ENCODE measurements at places on chromosomes 7 and 10.

DNA sequence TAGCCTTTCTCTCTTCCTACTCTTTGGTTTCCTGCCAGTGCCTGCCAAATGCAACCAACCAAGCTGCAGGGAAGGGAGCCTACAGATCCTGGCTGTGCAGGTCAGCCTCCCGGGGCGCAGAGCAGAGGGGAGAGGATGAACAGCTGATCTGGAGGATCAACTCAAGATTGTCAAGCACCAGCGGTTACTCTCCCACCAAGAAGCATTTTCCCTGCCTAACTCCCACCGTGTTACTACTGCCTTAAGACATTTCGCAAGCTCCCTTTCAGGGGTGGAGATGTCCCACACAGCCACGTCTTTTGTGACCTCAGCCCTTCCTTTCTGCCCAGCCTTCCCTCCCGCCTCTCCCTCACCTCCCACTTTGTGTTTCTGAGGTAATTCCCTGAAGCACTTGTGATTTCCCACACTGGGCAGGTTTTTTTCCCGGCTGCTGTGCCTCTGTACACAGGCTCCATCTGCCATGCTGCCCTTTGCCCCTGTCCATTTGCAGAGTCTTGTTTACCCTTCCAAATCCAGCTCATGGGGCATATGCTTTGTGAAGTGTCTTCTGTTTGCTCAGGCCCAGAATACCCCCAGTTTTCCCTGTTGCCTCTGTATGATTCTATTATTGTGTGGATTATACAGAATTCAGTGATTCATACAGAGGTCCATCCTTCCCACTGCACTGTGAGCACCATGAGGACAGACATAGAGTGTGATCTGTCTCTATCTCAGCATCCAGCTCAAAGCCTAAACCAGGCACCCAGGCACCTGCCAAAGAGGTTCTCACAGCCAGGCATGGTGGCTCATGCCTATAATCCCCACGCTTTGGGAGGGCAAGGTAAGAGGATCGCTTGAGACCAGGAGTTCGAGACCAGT, 40.9 kb upstream of the PAPSS2 start:
- DNase-seq, result no peak

GRCh38 chr10:34475274-34475646, 339.8 kb downstream of the PARD3 start:
- DNase-seq, result no peak

GRCh38 chr7:29457565-29458011, 106.0 kb upstream of the PRR15 start:
- DNase-seq, result peak; percentile 33

DNA sequence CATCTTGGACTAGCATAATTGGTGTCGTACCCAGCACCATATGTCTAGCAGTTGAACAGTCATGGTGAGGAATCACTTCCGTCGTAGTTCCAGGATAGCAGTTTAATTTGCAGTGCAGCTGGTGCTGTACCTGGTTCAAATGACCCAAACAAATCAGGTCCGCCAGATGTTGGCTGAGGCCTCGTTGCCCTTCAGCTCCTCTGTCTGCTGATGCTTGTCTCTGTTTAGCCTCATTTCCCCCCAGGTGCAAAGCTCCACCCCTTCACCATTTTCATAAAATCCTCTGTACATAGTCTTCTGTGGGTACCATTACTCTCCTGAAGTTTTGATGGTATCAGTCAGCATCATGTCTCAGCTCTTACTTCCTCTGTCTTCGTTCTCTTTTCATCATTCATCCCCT, 35.1 kb downstream of the UMAD1 start:
- DNase-seq, result no peak

DNA sequence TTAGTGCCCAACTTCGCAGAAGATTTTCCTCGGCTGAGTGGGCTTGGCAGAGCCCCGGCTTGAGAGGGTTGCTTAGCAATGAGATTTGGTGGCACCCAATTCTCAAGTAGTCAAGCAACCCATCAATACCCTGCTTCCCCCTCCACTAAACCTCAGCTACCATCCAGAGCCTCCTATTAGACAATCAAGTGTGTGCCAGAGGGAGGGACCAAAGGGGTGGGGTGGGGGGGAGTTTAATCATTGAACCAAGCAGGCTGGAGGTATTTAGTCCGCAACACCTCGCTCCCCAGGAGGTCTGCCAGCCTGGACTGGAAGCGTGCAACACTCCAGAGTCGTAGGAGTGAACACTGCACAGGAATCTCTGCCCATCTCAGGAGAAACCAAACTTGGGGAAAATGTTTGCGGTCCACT, at the start of gene HKDC1:
Gene HKDC1 (plus strand): TSS at position 292 of the 411 bp plus-strand sequence. CDS start 104 bp downstream, at position 396.
- no peak for DNase-seq

- no peak for DNase-seq
These were observed 20.1 kb upstream of the COL13A1 start for GRCh38 chr10:69781576-69781975.

GRCh38 chr10:62323751-62324150, 50.4 kb upstream of the ZNF365 start:
- DNase-seq, result no peak

- no peak for DNase-seq
These were observed 83.1 kb upstream of the HABP2 start for GRCh38 chr10:113469796-113470195.

DNA sequence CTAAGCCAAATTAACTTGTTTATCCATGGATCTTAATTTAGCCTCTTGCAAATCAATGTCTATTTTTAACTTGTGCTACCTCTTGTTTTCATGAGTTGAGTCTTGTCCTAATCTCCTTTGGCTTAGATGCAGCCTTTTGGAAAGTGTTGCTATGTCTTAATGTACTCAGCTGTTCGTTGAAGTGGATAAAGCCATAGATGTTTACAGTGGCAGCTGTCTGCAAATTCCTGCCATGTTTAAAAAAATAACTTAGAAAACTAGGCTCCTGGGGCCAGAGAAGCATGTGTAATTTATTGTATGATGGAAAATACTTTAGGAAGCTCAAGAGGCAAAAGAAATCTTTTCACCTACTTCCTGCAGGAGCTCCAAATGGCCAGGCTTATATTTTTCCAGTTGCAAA, 253.1 kb upstream of the RHOBTB1 start:
- DNase-seq, result no peak

- DNase-seq, result no peak
These were observed 493.1 kb downstream of the REEP3 start for GRCh38 chr10:64014281-64014680.

- peak; percentile 86 for DNase-seq
These were observed 74.3 kb downstream of the SAMD9 start for GRCh38 chr7:93043385-93043985.

- no peak for DNase-seq
These were observed 32.1 kb downstream of the LOXL4 start for GRCh38 chr10:98235846-98236245.

DNA sequence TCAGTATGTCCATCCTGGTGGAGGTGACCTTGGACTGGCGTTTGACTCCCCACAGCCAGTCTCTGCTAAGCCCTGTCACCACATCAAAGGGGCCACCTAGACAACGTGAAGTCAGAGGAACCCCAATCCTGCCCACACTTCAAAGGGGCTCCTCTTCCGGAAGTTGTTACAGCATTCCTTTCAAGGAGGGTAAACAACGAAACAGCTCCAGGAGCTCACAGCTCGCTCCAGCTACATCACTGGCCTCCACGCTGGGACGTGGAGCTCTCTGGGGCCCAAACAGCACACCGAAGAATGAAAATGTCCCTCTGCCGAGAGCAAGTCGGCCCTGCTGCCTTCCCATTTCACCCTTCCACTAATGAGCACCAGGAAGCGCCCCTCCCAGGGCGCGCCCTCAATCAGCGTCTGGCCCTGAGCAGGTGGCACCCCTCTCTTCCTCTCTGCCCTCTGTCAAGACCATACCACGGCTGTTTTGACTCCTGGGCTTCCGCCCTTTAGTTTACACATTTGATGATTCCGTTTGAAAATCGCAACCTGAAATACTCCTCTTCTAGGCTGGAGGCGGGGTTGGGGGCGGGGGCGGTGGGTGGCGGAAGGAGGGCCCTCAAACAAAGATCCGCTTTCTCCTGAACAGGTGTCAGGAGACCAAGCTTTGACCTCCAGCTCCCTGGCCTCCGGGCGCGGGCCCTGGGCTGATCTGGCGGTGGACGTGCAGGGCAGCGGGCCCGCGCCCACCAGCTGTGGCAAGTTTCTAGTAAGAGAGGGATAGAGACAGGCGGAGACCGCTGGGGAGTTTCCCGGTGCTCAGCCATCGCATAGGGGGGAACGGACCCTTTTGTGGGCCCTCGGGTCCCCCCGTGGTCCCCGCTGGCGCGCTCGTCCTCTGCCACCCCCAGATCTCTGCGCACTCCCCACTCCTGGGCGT, 53.1 kb upstream of the KDM7A start:
- DNase-seq, result no peak

DNA sequence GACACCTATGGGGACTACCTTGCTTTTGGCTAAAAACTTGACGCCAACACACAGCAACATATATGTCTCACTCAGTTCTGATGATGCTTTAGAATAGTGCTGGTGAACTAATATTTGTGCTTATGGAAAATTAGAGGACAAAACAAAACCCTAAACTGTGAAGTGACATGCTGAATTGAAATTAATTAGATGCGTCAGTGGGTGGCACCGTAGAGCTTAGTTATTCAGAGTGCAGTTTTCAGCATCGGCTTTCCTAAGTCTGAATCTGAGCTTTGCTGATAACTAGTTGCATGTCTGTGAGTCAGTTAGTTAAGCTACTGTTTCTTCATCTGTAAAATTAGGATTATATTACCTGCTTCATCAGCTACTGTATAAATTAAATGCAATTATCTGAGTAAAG, 245.0 kb upstream of the SORCS1 start:
- DNase-seq, result no peak

DNA sequence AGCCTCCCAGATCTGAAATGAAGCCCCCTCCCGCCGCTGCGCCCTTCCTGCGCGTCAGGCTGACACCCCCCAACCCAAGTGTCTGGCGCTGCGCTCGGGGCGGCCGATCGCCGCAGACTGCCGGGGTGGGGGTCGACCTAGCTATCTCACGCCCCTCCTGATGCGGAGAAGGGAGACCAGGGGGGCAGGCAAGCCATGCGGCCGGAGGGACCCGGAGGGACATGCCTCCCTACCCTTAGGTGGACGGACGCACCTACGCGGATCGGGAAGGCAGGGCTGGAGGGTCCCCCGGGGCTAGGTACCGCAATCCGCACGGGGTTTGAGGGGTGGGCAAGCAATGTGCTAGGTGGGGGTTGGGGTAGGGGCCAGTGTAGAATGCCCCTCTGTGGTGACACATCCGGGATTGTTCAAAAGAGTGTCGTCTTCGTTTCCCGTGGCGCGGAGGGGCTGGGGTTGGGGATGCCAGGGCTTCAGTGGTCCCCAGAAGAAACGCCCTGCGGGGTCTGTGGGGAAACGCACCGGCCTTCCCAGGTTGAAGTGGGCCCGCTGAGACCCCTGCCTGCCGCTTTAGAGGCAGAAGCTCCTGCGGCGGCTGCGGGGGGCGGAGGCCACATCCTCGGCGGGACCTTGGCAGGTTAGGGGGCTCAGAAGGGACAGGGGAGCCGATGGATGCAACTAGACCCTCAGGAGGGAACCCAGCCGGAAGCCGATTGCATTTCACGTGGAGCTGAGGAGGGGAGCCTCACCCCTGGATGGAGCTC, 913 bp downstream of the ADCYAP1R1 start:
- no peak for DNase-seq

DNA sequence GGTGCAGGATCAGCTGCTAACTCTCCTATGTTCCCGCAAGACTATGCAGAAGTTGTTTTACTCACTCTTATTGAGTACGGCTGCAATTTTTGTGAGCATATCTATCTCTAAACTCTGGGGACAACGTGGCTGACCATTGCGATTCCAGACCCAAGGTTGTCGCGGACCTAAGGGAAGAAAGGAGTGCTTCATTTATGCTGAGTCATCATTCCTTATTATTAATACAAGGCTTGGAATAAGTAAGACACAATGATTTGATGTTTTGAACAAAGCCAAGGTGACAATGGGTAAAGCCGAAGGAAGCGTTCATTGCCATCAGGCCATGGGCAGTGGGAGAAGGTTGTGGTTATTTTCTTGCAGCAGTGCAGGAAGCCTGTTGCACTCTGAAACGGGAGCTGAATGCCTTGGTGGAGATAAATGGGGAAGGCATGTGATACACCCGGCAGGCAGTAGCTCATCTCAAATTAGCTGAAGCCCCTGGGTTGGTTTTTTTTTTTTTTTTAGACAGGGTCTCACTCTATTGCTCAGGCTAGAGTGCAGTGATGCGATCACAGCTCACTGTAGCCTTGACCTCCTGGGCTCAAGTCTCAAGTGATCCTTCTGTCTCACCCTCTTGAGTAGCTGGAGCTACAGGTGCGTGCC, 605.7 kb downstream of the TYW1 start:
- DNase-seq, result no peak

- DNase-seq, result no peak
These were observed 573 bp upstream of the IDI1 start for GRCh38 chr10:1049425-1049958.

DNA sequence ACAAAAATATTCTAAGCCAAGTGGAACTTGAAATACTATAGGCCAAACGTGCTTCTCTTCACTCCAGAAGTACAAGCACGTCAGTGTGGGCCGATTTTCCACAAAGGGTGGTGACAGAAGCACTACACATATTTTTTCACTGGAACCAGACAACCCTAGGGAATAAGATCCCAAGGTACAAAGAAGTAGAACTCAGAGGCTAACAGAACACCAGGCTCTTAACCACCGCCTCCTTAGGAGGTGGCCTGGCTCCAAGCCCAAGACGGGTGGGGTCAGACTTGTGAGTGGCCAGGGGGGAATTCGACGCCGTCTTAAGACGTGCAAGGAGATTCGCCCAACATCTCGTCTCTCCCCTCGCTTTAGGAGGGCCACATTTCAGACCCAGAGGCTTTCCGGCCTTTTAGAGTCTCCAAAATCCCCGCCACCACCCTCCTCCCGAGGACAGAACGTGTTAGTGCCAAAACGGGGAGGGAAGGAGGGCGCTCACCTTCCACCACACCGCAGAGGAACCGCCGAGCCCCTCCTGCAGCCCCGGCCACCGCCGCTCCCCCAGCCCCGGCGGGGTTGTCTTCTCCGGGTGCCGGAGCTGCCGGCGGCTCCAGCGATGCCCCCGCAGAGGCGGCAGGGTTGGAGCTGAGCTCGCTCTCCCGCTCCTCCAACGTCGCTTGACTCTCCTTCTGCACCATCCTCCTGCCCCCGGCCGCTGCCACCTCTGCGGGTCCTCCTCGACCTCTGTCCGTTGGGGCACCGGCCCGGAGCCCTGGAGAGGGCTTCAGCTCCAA, 716 bp downstream of the OGA start:
- peak; percentile 81 for DNase-seq

GRCh38 chr10:102998399-102998907, 80.4 kb downstream of the CNNM2 start:
- no peak for DNase-seq

Measured in fibroblast of skin of left biceps (primary cell).